T47D (cell line): ENCODE measurements at places on chromosomes 6 and 20.

DNA sequence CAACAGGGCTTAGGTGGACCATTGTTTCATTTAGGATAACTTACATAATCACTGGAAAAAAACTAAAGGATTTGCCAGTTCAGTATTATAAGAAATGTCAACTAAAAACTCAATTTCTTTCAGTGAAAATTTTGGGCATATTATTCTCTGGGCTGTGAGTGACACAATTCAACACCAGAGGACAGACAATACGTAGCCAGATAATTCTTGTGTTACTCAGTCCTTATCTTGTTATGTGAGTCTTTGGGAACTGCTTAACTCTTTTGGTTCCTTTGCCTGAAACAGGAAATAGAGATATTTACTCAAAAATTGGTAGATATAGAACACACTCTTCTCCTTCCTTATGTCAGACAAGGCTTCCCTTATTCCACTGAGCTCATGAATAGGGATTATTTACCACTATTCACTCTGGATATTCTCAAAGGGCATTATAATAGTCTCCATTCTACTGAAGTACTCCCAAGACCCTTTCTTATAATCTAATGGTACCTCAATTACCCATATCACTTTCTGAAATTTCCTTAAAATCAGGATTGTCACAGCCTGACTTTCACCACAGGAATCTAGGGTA is 4.9 kb upstream of the BEND6 start:
- no peak for DNase-seq

DNA sequence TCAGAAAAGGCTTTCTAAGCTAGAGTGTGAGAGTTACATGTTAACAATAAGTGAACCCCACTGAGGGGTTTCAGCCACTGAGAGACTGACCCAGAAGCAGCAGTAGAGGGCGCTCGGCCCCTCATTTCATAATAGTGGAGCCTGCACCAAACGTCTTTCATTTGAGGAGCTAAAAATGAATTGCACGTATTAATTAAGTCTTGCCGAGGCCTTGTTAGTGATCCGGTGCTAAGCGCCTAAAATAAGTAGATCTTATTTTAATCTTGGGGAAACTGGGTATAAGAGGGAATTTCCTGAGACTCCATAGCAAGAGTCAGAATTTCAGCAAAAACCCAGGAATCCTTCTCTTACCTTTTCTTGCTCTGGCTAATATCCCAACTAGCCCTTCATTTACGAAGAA is 209.7 kb downstream of the FARS2 start:
- peak; percentile 59 for DNase-seq

DNA sequence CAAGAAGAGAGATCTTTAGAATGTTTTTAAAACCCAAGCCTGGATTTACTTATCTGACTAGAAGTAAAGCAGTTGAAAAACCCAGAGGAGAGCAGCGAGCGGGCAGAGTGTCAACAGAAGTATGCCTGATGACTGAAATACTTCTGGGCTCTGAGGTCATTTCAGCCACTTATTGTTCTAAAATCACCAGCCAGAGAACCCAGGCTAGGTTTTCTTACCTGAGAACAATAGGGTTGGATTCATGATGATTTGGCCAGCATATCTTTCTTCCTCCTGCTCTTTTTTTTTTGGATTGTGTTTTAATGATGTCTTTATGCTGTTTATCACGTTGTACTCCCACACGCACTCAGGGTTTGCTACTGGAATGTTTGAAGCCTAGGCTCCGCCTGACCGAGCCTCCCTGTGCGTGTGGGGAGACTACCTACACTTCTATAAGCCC is 63.0 kb upstream of the KIF25 start:
- DNase-seq = no peak

- no peak for DNase-seq
Measured at GRCh38 chr6:56869346-56869745, 85.6 kb upstream of the BEND6 start.

DNA sequence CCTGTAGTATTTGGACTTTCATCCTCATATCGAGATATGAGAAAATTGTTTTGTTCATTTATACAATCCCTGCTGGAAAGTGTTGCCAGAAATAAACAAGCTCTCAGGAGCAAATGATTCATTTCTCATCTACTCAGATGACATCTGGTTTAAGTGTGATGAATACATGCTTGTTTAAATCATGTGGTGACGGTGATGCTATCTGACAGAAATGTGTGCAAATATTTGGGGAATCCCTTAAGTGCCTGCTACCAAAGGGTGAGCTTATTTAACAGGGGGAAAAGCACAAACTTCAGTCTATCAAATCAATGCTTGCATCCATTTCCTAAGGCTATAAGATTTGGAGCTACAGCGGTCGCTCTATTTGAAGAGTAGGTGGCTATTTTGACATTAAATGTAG is 368.3 kb upstream of the SASH1 start:
- no peak for DNase-seq

GRCh38 chr20:41537865-41538264 is 80.3 kb downstream of the CHD6 start:
- DNase-seq = no peak

DNA sequence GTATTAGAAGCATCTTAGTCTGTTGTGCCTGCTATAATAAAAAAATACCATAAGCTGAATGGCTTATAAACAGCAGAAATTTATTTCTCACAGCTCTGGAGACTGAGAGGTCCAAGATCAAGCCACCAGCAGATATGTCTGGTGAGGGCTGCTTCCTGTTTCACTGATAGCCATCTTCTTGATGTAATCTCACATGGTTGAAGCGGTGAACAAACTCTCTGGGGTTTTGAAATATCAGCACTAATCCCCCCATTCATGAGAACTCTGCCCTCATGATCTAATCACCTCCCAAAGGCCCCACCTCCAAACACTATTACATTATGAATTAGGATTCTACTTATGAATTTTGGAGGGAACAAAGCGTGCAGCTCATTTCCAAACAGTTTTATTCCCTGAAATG is 11.6 kb upstream of the CLVS2 start:
- DNase-seq = no peak

GRCh38 chr6:18268066-18268465 is 3.7 kb upstream of the DEK start:
- DNase-seq = no peak

DNA sequence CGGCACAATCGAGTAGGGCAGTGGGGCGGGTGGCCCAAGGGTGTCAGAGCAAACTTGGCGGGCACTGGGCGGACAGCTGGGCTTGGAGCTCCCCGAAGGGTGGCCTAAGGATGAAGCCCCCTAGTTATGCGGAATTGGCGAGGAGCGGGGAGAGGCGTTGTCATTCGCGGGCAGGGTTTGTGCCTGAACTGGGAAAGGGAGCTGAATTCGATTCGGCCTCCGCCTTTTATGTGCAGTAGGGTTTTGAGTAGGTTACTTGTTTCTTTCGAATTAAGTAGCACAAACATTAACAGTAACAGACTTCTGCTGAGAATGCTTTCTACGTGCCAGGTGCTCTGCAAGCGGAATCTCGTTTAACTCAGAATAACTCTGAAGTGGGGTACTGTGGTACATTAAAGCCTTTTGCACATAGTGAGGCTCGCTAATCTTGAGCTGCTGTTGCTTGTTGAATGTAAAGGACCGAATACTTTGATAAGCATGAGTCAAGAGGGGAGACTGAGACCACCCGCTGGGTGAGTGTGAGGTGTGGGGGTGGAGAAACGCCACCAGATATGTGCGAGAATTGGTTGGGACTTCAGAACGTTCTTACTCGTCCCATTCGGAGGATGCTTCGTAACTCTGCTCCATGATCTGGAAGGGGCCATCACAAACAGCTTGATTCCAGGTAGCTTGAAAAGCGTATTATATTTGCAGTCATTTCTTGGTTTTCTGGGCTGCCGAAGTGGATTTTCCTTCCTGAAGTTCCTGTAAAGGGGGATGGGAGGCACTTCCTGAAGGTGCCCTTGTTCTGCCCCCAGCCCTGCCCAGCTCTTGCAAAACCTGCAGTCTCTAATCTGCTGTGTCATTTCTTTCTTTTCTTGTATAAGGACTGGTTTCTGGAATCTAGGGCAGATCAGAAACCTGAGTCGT is 833 bp downstream of the RAB5IF start:
- no peak for DNase-seq

- no peak for DNase-seq
Measured at GRCh38 chr6:170206851-170207431, 83.9 kb downstream of the DLL1 start.

DNA sequence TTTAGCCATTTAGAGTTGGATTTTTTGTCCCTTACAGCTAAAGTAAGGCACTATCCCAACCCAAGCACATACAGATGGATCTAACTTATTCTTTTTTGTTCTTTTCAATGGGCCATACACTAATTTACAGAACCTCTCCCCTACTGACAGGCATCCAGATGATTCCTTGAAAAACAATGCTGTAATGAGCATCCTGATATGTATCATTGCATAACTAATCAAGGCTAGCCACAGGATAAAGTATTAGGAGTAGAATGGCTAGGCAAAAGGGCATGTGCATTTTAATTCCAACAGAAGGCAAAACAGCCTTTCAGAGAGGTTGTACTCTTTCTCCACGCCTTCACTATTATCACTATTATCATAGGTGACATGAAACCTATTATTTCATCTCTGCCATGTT is 54.1 kb downstream of the ELOVL5 start:
- no peak for DNase-seq

DNA sequence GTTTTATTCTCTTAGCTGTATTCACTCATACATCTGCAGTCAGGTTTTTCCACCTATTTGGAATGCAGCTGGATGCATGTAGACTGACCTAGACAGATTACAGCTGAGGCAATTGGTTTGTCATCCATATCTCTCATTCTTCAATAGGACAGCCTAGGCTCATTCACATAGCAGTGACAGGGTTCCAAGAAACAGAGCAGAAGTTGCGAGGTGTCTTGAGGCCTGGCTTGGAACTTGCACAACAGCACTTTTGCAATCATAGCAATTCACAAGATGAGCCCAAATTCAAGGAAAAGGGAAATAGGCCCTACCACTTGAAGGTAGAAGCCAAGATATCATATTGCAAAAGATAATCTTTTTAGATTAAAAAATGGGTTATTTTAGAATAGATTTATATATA is 508.9 kb upstream of the JAG1 start:
- DNase-seq = no peak

DNA sequence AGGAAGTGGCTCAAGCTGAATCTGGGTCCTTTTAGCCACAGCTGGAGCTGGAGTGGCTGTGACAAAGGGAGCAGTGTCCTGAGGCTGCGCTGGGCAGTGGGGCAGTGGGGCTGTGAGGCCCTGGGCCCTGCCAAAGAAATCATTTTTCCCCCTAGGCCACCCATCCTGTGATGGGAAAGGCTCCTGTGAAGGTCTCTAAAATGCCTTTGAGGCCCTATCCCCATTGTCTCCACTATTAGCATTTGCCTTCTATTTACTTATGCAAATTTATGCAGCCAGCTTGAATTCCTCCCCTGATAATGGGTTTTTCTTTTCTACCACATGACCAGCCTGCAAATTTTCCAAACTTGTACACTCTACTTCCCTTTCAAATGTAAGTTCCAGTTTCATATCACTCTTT is 539.2 kb downstream of the MEI4 start:
- DNase-seq = no peak

- DNase-seq = no peak
Measured at GRCh38 chr6:1864496-1864895, 254.8 kb downstream of the FOXC1 start.

DNA sequence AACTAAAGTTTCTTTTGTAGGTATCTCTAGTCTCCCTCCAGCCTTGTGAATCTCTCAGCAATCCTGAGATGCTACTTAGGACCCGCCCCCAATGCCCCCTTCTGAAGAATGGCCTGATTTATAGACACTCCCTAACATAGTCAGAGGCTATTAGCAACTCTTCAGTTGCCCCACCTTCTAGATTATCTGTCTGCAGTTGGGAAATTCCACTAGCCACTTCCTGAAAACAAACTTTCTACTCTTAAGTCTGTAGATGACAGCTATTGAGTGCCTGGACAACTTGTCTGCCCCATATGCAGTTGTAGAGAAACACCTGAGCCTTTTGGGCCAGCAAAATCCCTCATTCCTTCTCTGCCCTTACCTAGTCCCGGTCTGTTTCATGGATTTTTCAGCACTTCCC is 188.2 kb upstream of the PREP start:
- no peak for DNase-seq

GRCh38 chr20:42046371-42047085 is 428.4 kb upstream of the CHD6 start:
- no peak for DNase-seq

- DNase-seq = no peak
Measured at GRCh38 chr6:111846492-111847409, 26.5 kb downstream of the FYN start.

DNA sequence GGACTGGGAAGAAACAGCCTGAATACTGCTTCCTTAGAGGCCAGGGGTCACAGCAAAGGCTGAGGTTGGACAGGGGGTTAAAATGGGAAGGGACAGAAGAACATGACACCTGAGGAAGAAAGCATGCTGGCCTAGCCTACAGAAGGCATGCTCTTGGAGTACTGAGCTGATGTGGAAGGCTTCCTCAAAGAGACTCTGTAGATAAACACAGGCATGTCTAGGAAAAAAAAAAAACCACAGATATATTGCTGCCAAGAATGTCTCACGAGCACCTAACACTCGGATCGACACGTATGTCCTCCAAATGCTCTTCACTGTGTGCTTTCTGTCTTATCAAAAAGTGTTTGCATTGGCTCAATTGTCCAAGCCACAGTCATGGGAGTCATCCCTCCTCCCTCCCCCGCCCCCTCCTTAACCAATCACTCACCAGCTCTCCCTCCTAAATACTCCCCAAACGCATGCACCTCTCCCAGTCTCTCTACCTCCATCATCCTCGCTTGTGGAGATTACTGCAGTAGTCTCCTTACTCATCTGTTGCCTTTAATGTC is 101.1 kb upstream of the LRFN2 start:
- no peak for DNase-seq

- DNase-seq = no peak
Measured at GRCh38 chr6:107868867-107869611, 44.9 kb upstream of the SCML4 start.

DNA sequence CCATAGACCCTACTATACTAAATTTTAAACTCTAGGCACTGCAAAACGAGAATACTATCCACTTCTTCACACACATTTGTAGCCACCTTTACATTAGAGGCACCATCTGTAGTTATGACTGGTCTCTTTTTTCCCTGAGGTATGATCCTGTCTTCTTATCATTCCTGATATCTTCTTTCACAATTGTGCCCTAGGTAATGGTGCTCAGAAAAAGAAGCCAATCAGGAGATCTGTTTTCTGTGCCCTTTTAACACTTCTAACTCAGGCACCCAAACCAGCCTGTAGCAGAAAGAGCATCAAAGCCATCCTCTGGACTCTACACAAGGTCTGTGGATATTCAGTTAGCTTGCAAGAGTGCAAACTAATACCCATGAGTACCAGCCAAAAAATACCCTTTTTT is 149.7 kb upstream of the SGK1 start:
- no peak for DNase-seq

DNA sequence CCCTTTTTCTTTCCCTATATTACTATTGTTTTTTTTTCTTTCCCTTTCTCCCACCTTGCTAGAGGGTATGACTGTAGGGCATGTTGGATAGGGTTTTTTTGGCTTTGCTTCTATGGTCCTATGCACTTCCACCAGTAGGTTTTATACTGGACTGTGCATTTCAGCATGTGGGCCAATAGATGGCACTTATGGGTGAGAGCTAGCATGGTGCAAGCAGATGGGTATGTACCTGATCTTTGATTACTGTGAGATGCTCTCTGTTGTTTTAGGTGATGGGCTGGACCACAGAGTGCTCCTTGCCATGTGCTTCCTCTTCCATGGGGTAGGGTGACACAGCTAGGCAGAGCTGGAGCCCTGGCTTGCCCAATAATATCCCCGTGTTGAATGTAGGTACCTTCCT is 128.5 kb upstream of the CHD6 start:
- peak; percentile 37 for DNase-seq
